ENCODE measurements at places on chromosomes 4 and X. TPM values are rescaled to one million over a fixed set of nuclear protein-coding genes. Genes with fewer than 3 reads are reported as not detected.

FGD1 gene
- total RNA-seq = 4.1 TPM

VCX3A gene
- not detected for total RNA-seq

CNGA1 gene
- total RNA-seq = 1.5 TPM

NLGN3 gene
- total RNA-seq = 0.67 TPM

TMPRSS11E gene
- total RNA-seq = not detected

DNA sequence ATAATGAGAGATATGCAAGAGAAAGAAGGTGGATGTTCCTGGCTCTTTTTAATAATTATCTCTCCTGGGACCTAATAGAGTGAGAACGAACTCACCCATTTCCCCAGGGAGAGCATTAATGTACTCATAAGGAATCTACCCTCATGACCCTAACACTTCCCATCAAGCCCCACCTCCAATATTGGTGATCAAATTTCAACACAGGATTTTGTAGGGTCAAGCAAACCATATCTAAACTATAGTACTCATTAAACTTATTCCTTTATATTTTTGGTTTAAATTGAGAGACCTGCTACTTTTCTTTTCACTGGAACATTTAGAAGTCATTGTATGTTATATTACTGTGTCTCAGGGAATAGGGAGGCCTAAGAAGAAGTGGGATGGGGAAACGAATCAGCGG lies 2.6 kb downstream of the UGT2A3 start:
- no peak overlapping the region for H3K4me3 ChIP-seq
- H3K27ac ChIP-seq = no peak overlapping the region
- peaks cover 25% of the 10 kb centered on the region for H3K4me1 ChIP-seq
- H3K27me3 ChIP-seq = no peaks in the 10 kb centered on the region

GRCh38 chrX:134718105-134718965 lies 60.1 kb upstream of the PLAC1 start:
- no peaks in the 10 kb centered on the region for H3K36me3 ChIP-seq
- H3K4me3 ChIP-seq = no peak overlapping the region

DNA sequence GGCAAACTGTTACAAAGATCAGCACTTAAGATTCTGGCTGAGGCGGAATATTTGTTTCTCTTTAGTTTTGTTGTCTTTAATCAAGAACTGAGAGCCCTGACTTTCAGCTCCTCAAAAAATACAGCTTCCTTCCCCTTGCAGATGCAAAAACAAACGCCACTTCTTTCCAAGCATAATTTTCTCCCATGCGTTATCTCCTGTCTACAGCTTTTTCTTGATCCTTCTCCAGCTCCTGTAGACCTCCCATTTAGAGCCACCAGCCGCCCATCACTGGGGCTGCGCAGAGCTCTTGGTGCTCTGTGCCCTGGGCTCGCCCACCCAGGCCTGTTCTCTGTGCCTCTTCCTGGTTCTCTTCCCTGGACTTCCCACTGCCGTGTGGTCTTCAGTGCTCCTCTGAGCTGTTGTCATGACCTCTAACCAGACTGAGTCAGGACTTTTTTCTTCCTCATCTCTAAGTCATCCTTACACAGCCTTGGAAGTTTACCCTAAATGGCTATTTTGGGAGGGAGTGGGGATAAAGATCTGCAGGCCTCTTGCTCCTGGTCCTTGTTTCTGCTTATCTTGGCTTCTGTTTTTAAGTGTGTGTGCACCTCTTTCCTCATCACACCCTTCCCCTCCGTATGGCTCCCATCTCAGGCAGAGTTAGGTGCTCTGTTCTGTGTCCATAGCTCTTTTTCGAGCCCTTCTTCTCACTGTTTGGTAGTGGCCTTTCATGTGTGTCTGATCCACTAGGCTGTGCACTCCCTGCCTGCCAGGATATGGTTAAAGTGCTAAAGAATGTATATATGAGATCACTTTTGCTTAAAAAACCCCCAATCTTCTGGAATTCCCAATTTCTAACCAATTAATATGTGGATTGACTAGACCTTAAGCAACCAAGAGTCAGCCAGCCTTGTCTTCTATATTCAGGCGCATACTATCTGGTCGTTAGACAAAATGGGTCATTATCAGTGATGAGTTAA lies 122.5 kb downstream of the PTTG2 start:
- no peak overlapping the region for H3K4me3 ChIP-seq
- H3K4me1 ChIP-seq = peaks cover 9% of the 10 kb centered on the region
- no peaks in the 10 kb centered on the region for H3K27me3 ChIP-seq
- H3K36me3 ChIP-seq = no peaks in the 10 kb centered on the region
- no peak for DNase-seq

DNA sequence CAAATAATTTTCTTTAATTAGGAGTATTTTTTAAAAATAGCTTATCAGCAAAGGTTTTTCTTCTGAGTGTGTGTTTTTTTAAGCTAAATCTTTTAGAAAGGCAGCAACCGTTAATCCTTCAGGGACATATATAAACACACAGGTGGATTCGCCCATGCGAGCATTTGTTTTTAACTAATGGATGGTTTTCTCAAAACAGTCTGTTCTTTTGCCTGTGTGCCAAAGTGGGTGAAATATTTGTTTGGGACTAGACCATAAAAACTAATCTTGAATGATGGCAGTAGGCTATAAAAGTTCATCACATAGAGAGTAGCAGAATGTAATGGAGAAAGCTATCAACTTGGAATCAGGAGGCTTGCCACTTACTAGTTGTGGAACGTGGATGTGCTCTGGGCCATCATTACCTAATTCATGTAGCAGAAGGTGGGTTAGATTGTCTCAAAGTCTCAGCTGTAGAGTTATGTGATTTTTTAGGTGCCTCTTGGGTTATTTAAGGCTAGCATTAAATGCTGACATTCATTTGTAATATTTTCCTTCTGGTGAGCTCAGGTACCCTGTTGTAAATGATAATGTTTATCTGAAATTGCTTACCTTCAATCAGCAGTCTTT lies 7.4 kb upstream of the TAPT1 start:
- H3K27ac ChIP-seq = no peak overlapping the region
- no peak for DNase-seq
- H3K4me3 ChIP-seq = no peak overlapping the region
- H3K36me3 ChIP-seq = no peaks in the 10 kb centered on the region
- H3K27me3 ChIP-seq = no peaks in the 10 kb centered on the region

Data from Caco-2 (cell line).